ENCODE measurements at places on chromosomes 4 and X.

DNA sequence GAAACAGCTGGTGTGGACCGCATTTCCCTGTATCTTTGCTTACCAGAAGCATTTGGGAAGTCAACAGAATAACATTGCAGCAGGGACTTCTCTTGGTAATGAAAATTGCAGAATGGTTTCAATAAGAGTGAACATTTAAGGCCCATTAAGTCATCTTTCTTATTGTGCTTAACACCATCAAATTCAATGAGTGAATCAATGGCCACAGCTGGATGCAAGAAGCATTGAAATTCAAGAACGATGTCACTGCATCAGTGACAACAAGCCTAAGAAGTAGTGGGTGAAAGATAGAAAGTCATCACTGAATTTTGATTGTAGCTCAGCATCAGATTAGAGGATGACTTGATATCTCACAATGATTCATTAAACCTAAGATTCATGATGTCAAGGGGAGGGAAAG, 93.9 kb upstream of the GPM6A start:
- DNase-seq, result no peak

- no peak for DNase-seq
Measured at GRCh38 chrX:71815121-71815905, 52.2 kb downstream of the CXorf49B start.

DNA sequence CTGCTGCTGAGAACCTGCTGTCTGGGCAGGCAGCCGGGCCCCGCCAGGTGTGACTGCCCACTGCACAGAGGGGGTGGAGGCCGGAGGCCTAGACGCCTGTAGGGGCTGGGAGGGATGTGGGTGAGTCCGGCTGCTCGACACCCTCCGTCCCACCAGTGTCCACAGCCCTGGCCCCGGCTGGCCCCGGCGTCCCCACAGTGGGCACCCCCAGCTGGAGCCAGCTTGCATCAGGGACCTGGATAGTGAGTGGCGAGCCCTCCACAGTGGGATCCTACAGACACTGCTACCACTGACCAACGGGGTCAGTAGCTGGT, 34.7 kb upstream of the SPON2 start:
- DNase-seq, result no peak

DNA sequence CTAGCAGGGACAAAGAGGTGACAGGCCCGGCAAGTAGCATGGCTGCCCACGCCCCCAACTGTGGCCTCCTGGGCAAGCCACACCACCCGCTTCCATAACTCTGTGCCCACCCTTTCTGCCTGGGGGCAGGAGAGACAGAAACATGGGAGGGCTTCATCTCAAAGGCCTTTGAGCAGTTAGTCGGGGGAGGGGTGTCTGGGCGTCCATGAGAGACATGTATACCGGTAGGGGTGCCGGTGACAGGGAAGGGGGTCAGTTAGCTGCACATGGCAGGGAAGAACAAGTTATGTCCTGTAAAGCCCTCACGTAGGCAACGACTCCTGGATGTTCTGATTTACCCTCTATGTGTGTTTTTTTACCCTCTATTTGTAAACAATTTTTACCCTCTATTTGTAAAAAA, 9.3 kb downstream of the PDZD4 start:
- no peak for DNase-seq

DNA sequence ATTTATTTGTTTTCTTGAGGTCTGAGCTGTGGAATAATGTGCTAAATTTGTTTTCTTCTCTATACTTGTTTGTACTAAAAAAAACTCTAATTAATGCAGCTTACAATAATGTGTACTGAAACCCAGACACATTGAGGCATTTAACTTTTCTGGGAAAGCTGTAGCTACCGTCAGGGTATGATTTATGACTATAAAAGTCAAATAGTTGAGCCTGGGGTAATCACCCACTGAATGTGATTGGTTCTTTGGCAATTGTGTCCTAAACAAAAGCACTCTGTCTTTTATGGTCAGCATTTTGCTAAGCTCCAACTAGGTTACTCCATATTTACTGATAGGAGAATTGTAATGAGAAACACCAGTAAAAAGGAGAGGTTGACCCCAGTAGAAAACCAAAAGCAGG, 65.9 kb upstream of the CBLL2 start:
- no peak for DNase-seq

DNA sequence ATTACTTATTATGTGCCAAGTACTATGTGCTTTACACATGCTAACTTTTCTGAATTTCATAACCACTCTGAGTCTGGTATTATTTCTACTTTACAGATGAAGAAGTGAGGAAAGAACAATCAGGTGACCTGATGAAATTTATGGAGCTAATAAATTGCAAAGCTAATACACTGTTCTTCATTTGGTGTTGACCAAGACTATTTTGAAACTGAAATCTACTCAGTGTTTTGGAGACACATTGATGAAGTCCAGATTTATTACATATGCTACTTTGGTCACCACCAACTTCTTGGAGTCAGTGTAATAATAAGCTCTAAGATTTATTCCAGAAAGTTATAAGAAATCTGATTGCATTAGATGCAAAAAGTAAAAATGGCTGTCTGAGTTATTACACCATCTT, 637.9 kb downstream of the FAT4 start:
- DNase-seq, result no peak

DNA sequence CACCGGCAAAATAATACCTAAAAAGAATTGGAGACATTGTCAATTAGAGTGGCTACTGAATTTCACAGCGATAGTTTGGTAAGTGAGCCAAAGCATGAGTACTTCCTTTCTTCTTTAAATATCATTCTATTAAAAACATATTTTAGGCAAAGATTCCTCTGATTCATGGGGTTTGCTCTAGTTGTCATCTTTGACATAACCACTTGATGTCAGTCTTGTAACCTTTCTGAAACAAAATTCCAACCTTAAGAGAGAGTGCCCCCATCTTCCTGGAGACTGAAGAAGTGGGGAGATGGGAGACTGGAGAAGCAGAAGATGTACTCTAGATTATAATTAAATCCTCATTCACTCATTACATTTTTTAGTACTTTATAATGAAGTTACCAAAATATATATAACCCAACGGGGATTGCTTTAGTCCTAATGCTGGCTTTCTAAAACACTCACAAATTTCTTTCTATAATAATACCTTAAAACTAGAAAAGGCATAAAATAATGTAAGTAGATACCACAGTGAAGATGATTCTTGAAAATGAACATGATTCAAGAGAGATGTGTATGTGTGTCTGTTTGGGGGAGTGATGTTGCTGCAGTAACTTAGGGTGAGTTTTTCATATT, 96.4 kb downstream of the EMCN start:
- DNase-seq, result no peak

DNA sequence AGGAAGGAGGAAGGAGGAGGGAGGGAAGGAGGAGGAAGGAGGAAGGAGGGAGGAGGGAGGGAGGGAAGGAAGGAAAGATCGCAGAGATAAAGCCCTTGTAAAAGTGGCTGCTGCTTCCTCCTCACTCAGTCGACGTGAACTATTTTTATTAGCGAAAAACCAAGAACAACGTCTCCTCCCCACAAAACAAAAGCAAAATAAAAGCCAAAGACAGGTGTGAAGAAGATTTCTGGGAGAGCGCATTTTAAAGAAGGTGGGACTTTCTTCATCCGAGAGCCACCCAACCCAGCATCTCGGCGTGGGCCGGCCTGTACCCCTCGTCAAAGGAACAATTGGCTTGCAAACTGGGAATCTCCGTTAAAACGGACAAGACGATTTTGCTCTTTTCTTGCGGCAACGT, 40.7 kb upstream of the ASMTL start:
- DNase-seq, result peak; percentile 23
